ENCODE measurements at places on chromosomes 1 and 21.

- no peak for DNase-seq
These were observed 221.2 kb upstream of the SAMSN1 start for GRCh38 chr21:14767192-14767852.

DNA sequence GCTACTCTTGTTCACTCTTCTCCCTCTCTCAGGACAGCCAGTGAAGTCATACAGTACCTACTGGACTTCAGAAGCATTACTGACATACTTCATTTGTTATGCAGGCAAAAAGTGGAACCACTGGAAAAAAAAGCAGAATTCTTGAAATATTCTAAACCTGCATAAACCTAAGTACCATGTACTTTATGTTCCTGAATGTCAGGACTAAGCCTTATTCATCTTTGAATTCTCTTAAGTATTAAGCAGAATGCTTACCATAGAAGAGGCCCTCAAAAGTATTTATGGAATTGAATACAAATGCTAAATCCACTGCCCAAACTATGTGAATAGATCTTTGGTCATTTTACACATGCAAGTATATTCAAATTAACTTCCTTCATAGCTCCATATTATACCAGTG, 7.8 kb downstream of the PSMB2 start:
- DNase-seq, result no peak

DNA sequence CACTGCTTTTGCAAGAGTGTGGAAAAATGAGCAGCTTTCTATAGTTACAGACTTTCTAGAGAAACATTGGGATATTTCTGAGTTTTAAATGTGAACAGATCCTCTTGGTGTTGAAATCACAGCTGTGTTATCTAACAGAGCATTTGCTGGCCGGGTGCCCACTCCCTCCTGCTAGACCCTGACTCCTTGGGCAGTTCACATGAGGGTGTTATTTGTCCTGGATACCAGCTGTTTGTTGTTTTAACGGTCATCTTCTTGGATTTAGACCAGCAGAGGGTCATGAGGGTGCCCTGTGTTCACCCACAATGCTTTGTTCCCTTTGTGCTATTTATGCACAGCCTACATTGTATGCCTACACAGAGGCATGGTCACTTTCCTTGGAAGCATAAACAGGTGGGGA, 67.1 kb downstream of the CENPF start:
- no peak for DNase-seq

GRCh38 chr1:240109130-240109529, 17.4 kb downstream of the FMN2 start:
- no peak for DNase-seq

GRCh38 chr21:28580585-28580984, 412.1 kb downstream of the LTN1 start:
- no peak for DNase-seq

DNA sequence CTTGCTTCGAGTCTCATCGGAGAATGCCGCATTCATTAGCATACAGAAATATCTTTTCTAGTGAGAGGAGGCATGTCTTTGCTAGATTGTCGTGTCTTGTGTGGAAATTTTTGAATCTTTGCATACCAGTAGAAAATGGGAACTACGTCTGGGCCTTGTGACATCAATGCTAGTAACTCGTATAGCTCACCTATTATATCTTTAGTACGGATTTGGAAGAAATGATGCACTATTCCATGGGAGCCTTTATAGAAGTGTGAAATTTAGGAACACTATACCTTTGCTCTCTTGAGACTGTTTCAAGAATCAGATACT, 835 bp downstream of the UHMK1 start:
- DNase-seq, result no peak

DNA sequence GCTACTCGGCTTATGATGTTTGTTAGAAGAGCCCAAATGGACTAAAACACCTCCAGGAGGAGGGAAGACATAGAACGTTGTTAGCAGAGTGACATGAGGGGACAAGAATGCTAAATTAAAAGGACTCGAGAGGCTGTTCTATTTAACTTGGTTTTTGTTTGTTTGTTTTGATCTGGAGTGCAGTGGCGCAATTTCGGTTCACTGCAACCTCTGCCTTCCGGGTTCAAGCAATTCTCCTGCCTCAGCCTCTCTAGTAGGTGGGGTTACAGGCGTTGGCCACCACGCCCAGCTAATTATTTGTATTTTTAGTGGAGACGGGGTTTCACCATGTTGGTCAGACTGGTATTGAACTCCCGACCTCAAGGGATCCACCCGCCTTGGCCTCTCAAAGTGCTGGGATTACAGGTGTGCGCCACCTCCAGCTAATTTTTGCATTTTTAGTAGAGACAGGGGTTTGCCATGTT, 5.1 kb upstream of the HNRNPU start:
- no peak for DNase-seq

- no peak for DNase-seq
These were observed 210.2 kb upstream of the DMRTA2 start for GRCh38 chr1:50633465-50633864.

DNA sequence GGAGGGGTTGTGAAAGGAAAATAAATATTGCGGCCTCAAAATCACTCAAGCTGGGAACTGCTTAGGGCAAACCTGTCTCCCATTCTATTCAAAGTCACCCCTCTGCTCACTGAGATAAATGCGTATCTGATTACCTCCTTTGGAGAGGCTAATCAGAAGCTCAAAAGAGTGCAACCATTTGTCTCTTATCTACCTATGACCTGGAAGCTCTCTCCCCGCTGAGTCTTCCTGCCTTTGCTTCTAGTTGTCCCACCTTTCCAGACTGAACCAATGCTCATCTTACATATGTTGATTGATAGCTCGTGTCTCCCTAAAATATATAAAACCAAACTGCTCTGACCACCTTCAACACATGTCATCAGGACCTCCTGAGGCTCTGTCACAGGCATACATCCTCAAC, 91.6 kb upstream of the CAMK1G start:
- DNase-seq, result no peak

DNA sequence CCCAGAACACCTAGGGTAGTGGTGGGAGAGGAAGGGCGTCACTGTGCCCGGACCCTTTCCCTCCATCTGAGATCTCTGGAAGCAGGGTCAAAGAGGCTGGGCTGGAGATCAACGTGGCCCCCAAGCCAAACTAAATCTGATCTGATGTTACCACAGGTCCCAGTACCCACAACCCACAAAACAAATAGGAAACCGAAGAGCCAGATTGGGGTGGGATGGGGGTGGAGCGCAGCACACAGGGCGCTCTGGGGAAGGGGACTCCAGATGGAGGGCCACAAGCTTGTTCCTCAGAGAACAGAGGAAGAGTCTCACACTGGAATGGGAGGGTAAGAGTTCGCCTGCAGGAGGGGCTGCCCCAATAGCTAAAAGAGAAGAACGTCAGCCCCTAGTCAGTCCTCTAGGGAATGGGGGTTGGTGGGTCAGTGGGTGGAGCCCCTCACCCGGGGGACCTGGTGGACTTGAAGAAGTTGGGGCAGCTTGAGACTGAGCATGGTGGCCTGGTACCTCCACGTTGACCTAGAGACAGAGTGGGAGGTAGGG, 1.5 kb downstream of the PAQR6 start:
- no peak for DNase-seq

GRCh38 chr1:156463874-156464273, 36.7 kb downstream of the MEF2D start:
- no peak for DNase-seq

DNA sequence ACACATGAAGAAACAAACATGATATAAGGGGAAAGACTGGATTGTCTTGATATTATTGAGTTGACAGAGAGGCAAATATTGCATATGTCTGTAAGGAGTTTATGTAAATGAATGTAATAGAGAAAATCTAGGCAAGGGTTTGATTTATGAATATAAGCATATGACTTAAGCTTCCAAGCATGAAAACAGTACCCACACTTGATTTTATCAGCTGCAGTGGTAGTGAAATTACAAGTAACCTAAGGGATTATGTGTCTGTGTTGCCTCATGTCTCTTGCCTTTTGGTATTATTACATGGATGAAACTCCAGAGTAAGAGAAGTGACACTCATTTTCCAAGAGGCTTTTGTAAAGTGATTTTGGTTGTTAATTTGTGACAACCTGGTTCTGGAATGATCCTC, 1678.9 kb downstream of the KCNT2 start:
- DNase-seq, result no peak

GRCh38 chr1:73782901-73783300, 415.1 kb downstream of the LRRIQ3 start:
- DNase-seq, result no peak

GRCh38 chr21:35352066-35352770, 303.1 kb upstream of the RUNX1 start:
- DNase-seq, result no peak

- peak; percentile 20 for DNase-seq
These were observed 88.4 kb upstream of the RHOU start for GRCh38 chr1:228646717-228647522.

DNA sequence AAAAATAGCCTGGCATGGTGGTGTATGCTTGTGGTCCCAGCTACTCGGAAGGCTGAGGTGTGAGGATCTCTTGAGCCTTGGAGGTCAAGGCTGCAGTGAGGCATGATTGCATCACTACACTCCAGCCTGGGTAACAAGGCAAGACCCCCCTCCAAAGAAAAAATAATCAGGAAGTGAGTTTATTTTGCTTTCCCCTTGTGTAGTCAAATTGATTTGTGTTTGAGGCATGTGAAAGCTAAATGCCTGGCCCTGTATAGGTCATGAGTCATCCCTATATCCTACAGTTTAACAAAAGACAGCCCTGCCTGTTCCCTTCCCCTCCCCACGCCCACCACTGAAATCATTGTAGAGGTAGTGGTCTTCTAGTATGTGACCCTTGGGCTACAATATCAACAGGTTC, 241.4 kb upstream of the JUN start:
- no peak for DNase-seq

- DNase-seq, result no peak
These were observed 74.1 kb downstream of the VCAM1 start for GRCh38 chr1:100793659-100794058.

- DNase-seq, result no peak
These were observed 36.2 kb downstream of the GORAB start for GRCh38 chr1:170568197-170568596.

DNA sequence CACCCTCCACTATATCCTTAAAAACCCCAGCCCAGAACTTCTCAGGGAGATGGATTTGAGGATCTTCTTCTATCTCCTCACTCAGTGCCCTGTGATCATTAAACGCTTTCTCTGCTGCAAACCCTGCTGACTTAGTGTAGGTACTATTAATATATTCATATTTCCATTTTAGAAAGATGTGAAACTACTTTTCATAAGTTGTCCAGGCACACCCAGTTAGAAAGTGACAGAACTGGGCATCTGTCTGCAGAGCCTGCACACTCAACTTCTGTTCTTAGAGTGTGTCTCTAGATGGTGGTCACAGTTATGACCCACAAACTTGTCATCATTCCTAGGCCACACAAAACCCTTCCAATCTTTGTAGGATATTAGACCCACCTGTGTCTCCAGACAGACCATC, 55.0 kb downstream of the FCRL5 start:
- DNase-seq, result no peak

GRCh38 chr1:235917267-235917811, 50.6 kb upstream of the LYST start:
- peak; percentile 96 for DNase-seq

DNA sequence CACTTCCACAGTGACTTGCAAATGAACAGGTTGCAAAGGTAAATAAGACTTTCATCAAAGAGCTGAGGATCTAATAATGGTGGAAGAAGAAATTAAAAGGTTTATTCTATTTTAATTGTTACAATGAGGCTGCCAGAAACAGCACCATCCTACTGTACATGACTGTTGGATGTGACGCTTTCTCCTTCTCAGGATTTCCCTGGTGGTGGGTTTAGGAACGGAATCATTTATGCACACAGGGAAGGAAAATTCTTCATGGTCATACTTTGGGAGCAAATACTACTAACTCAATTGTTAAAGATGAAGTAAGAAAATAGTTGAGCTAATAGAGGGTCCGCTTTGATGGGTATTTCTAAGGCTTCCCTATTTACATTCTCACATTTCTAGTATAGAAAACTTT, 22.2 kb upstream of the LYPLAL1 start:
- no peak for DNase-seq

GRCh38 chr1:244837597-244838258, 2.3 kb downstream of the COX20 start:
- no peak for DNase-seq

DNA sequence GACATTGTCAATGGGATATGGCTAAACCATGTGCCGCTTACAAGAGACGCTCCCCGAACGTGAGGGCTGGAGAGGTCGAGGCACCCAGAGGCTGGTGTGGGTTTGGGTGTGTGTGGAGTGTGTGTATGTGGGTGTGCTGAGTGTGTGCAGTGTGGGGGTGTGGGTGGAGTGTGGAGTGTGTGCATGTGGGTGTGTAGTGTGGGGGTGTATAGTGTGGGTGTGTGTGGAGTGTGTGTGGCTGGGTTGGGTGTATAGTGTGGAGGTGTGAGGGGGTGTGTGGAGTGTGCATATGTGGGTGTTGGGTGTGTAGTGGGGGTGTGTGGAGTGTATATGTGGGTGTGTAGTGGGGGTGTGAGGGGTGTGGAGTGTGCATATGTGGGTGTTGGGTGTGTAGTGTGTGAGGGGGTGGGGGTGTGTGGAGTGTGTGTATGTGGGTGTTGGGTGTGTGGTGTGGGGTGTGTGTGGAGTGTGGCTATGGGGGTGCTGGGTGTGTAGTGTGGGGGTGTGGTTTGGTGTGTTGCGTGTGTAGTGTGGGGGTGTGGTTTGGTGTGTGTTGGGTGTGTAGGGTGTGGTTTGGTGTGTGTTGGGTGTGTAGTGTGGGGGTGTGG, 42.2 kb downstream of the SLC19A1 start:
- DNase-seq, result no peak

- DNase-seq, result no peak
These were observed 150.9 kb upstream of the ZRANB2 start for GRCh38 chr1:71231751-71232150.

GRCh38 chr1:7356079-7356478, 415.0 kb upstream of the VAMP3 start:
- DNase-seq, result no peak

DNA sequence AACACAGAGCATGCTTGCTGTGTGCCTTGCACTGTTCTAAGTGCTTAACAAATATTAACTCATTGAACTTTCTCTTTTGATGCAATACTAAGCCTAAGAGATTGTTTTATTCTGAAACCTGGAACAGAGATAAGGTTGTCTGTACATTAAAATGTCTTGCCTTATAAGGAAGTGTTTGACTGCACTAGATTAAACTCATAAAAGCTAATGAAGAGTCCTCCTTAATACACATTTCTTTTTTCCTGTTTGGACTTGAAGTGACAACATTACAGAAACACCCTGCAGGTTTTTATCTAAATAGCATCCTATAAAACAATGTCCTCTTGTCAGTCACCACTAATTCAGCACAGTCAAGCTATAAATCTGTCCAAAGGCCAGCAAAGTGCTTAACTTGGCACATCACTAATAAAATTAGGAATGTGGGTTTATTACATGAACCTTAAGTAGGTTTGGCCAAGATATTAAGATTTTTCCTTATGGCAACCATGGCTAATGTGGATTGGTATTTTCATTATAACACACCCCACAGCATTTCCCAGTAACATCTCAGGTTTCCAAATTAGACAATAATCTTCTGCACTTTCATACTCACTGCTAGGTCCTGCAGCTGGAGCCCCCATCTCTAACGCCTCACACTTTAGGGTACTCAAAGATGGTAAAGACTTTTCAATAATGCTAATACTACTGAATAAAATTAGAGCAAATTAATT, 389.7 kb downstream of the LMO4 start:
- no peak for DNase-seq
